ENCODE measurements at places on chromosomes 11 and 22.

- DNase-seq = no peak
These were observed 79.8 kb upstream of the CNTN5 start for GRCh38 chr11:98940913-98941312.

- no peak for DNase-seq
These were observed 635 bp downstream of the C11orf21 start for GRCh38 chr11:2300936-2301630.

DNA sequence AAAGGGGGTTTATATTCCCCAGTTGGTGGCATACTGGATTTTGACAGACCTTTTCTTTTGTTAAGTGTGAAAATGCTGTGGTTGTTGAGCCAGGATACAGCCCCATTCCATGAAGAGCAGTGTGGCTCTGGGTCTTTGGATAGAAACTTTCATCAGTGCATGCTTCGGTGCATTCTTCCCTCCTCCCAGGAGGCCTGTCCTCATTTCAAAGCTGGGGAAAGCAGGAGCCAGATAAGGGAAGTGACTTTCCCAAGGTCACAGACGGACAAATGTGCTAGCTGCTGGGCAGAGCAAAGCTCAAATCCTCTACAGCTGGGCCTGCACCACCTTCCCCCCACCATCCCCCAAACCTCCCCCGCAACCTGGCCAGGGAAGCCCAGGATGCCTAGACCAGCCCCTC, 184.5 kb upstream of the NTM start:
- DNase-seq = no peak

GRCh38 chr11:120883404-120884080, 140.4 kb upstream of the TBCEL start:
- no peak for DNase-seq

GRCh38 chr22:25996669-25997068, 172.6 kb upstream of the SEZ6L start:
- DNase-seq = no peak

GRCh38 chr11:76609736-76610370, 60.7 kb downstream of the LRRC32 start:
- no peak for DNase-seq

GRCh38 chr11:95884376-95884775, 39.5 kb downstream of the MTMR2 start:
- DNase-seq = no peak

- DNase-seq = no peak
These were observed 4.7 kb upstream of the CASP5 start for GRCh38 chr11:105027678-105028077.

- no peak for DNase-seq
These were observed 12.2 kb downstream of the BDNF start for GRCh38 chr11:27688076-27688475.

DNA sequence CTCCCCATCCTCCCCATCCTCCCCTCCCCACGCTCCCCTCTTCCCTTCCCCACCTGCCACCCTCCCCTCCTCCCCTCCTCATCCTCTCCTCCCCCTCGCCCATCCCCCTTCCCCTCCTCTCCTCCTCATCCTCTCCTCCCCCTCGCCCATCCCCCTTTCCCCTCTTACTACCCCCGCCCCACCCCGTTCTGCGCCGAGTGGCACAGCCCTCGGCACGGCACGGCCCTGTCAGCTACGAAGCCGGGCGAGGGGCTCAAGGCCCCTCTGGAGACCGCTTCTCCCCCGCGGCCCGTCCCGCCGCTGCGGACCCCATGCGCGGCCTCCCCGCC, 449.9 kb downstream of the OPCML start:
- DNase-seq = no peak

DNA sequence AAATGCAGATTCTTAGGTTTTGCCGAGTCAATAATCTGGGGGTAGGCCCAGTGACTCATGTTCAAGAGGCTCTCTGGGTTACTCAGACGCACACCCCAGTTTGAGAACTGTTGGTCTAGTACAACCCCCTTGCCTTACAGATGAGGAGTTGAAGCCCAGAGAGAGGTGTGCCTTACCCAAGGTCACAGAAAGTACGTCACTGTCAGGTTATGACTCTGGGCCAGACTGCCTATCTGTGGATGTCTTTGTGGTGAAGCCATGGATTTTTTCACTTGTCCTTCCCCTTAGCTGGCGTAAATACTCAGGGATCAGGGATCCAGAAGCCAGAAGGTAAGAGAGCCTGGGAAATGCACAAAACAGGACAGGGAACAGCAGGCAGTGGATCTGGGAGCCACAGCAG, 25.2 kb upstream of the NECTIN1 start:
- DNase-seq = no peak

- no peak for DNase-seq
These were observed 307.5 kb downstream of the ETS1 start for GRCh38 chr11:128279866-128280265.

DNA sequence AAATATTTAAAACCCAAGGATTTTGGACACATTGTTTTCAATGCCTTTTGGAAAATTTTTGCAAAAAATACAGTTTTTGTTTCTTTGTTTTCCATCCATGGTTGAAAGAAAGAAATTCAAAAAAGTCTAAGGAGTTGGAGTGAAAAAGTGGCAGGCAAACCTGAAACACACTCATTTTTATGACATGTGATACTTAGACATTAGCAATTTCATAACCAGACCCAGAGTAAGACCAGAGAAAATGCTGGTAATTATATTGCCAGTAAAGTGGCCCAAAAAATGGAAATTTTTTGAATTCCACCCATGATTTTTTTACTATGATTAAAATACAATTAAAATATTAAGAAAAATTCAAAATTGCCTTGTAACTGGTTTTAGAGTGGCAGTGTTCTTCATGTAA, 128.2 kb downstream of the SLC17A6 start:
- DNase-seq = no peak

GRCh38 chr22:40412441-40412840, 42.0 kb downstream of the SGSM3 start:
- no peak for DNase-seq

DNA sequence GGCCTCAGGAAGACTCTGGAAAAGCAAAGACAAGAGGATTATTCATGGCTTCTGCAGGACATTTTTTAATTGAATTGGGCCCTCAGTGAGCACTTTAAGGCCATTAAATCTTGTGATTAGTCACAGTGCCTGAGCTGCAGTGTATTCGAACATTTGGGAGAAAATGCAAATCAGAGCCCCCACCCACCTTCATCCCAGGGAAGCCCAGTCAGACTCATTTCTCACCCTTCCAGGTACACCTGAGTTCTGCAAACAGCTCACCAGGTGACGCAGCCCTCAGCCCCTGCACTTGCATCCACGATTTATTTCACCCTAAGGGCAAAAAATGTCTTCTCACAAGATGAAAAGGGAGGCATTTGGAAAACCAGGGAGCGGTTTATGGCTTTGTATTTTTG, 128.7 kb downstream of the MPPED1 start:
- DNase-seq = no peak

DNA sequence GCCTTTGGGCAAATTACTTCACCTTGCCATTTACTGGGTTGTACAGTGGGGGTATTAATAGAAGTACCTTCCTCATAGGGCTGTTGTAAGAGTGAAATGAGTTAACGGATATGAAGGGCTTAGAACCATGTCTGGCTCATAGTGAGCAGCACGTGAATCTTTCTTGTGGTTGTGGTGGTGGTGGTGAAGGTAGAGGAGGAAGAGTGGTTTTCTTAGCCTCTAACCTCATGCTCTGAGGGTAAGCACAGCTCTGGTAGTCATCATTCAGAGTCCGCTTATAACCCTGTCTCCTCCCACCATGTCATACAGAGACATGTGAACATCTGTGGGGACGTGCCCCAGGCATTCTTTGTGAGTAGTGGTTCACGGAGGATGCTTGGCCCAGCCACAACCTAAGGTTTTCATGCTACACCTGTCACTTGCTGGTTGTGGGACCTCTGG, 43.6 kb downstream of the TEAD1 start:
- no peak for DNase-seq

DNA sequence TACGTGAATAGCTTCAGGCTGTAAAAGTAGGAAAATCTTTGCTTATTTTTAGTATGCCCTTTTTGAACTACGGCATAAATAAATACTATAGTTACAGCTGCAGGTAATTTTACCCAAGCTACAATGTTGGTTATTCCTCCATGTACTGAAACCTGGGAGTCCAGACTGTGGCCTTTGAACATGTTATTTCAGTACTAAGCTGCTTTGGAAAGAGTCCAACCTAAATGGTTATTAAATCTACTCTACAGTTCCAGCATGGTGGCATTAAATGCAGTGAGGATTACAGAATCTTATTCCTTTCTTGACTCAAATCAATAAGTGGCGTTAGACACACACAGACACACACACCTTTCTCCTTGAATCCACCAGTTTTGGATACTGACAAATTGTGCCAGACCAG, 165.1 kb downstream of the MSANTD4 start:
- DNase-seq = no peak

- no peak for DNase-seq
These were observed 4.3 kb upstream of the RGL4 start for GRCh38 chr22:23686416-23687024.

All from stimulated activated CD8-positive, alpha-beta memory T cell treated with anti-CD3 and anti-CD28 coated beads, Interleukin-4, amount 100 ng/mL, for 4 hours (primary cell).